ENCODE measurements at places on chromosomes 3 and 15. TPM values are rescaled to one million over a fixed set of nuclear protein-coding genes. Genes with fewer than 3 reads are reported as not detected.

DNA sequence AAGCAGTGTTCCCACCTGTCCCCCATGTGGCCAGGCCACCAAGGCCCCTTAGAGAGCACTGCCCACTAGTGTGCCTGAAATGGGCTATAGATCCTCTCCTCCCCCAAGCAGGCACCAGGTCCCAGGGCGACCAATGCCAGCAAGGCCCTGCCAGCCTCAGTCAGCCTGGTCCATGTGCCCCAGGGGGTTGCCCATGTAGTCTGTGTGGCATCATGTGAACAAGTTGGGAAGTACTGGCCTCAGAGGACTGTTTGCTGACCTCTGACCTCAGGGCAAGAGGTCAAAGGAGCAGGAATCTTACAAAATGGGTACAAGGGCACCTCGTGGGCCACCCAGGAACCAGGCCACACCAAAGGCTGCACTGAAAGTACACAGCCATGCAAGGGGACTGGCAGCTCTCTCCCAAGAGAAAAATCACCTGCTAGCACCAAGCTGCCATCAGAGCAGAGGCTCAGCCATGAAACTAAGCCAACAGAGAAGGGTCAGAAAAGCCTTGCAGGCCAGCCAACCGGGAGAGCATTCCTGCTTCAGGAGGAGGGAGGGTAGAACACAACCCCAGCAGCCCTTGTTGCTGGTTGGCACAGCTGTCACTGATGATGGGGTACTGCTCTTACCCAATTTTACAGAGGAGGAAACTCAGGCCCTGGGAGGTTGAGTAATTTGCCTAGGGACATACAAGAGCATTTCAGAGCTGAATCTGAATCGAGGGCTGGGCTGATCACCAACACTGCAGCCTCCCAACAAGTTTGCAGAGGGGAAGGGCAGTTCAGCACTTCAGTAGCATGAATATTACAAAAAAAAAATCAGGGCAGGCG lies 5.2 kb upstream of the FURIN start:
- DNase-seq: no peak

DNA sequence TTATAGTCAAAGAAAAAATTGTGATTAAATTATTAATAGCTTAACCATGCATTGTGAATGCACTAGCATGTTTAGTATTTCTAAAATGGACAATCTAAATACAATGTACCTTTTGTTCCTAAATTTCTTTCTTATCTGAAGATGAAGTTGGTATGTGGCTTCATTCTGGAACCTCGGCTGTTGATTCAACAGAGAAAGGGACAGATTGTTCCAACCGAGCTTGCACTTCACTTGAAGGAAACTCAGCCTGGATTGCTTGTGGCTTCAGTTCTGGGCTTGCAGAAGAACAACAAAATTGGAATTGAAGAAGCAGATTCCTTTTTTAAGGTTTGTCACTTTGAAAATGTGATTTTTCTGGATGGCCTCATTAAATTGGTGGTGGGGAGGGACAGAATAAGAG lies 32.6 kb downstream of the HPS3 start:
- DNase-seq: no peak

DNA sequence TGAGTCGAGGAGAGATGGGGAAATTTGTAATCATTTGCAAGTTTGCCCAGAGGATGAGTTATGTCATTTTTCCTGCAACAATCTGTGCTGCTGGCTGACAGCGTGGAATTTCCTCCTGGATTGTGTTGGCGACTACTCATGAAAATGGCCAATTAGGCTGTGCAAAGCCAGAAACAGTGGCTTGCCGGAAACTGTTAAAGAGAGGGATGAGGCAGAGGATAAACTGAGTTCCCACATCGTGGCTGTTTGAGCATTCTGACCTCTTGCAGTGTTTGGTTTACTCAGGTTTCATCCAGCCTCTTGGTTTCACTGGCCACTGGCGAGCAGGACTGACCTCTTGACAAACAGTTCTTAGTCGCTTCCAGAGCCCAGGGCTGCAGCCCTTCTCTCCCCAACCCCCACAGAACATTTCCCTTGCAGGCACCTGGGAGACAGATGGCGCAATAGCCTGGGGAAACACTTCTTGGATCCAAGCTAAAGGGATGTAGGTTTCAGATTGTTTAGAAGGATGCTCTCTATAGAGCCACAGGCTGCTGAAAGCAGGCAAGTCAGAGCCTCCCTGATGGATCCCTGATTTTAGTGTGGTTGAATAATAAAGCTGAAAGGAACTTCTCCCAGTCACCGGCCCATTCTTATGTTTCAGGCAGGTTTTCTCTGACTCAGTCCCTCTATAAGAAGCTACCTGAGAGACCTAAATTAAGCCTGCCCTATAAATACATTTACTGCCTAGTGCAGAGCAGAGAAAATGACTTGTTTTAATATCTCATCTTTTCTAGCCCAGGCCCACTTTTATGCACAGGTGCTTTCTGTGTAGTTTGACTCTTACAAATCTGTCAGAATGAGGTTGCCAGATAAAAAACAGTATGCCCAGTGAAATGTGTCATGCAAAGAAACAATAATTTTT lies 92.8 kb upstream of the UBE2E1 start:
- DNase-seq: no peak

DNA sequence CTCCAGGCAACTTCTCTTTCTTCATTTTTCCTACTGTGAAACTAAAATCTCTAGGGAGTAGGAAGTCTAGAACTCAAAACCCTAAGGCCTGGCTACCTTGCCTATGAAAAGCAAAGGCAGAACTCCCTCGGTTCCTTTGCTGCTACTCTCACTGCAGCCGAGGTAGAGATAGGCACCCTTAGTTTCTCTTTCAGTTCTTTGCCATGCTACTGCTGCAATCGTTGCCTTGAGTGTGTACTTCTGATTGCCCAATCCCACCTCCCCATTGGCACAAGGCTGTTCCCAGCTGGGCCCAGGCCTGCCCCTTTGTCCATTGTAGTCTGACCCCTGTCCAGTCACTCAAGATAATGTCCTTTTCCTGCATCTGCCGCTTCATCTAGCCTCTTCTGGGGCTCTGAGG lies 92.3 kb upstream of the MRPS22 start:
- no peak for DNase-seq

Gene PRSS50
- not detected for total RNA-seq

Gene ACAN
- total RNA-seq: 1.4 TPM

Measured in mesenteric fat pad (tissue), 1 donor.